Muscle of back (tissue), 13 donors: ENCODE measurements at places on chromosomes 5 and 9.

DNA sequence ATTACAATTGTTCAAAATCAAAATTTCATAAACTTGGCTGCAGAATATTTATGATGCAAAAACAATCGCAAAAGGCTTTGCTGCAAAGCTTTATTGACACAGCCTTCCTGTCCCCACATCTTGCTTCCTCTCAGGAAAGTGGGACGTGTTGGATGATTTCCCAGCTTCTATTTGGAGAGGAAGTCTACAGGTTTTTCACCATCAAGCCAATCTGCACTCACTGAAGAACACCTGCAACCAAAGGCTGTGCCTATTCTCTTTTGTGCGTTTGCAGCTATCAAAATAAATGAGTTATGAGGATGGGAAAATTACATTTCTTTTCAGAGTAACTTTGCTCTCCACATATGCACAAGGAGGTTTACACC is 214.4 kb downstream of the PLK2 start:
- no peak for DNase-seq

DNA sequence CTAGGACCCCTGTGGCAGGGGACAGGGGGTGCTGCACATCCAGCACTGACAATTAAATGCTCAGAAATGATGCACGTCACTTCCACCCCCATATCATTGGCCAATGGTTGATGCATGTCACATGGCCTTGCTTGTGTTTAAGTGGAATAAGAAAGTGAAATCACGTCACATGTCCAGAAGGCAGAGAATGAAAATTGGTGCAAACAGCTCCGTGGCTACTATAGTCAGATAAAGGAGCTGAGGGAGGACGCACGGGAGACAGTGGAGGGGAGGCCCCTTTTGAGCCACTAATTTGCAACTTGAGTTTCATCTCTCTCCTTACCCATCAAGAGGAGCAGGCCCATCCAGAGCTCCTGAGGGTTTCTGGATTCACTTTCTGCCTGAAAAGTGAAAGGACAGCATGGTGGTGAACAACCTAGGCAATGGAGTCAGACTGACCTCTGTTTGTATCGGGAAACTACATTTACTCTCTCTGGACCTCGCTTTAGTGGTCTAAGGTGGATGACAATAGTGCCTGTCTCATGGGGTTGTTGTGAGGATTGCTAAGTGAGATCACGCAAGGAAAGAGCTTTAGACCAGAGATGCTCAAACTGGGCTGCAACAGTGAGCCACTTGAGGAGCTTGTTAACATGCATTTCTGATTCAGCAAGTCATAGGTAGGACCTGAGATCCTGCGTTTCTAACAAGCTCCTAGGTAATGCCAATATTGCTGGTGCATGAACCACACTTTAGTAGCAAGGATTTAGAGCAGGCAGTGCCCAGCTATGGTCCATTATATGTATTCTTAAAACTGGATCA is 133.9 kb upstream of the ADRA1B start:
- no peak for DNase-seq

DNA sequence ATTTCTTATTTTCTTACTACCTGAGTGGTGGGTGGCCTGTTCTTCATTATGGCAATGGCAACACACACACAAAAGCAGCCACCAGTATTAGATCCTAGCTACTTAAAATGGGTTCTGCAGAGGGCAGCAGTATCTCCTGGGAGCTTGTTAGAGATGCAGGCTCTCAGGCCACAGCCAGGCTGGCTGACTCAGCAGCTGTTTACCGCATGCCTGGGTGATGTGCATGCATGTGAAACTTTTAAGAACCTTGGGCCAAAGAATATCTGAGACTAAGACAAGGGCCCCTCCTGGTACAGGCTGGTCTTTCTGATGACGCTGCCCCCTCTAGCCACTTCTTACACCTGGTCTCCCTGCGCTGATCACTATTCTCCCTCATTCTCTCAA is 399.0 kb downstream of the MED10 start:
- no peak for DNase-seq

GRCh38 chr9:1276474-1276873 is 226.3 kb downstream of the DMRT2 start:
- no peak for DNase-seq

DNA sequence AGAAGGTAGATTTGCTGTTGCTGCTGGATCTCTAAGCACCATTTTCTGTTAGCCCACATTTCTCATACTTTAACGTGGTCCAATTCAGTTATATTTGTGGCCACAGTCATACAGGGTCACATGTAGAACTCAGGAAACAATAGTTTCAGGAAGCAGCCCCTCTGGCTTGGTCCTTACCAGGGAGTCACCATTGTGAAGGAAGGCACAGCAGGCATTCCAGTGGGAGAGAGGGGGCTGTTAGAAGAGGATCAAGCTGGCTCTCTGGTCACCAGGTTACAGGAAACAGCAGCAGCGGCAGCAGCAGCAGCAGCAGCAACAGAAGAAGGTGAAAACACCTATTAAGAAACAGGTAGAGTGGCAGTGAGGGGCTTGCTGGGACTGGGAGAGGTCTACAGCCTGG is 14.5 kb downstream of the C9orf43 start:
- DNase-seq, result no peak
